KBM-7 (cell line): ENCODE measurements at places on chromosomes 4 and X.

DNA sequence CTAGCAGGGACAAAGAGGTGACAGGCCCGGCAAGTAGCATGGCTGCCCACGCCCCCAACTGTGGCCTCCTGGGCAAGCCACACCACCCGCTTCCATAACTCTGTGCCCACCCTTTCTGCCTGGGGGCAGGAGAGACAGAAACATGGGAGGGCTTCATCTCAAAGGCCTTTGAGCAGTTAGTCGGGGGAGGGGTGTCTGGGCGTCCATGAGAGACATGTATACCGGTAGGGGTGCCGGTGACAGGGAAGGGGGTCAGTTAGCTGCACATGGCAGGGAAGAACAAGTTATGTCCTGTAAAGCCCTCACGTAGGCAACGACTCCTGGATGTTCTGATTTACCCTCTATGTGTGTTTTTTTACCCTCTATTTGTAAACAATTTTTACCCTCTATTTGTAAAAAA, 9.3 kb downstream of the PDZD4 start:
- DNase-seq, result no peak

- no peak for DNase-seq
These were observed 29.5 kb downstream of the SRPX2 start for GRCh38 chrX:100673397-100673953.

GRCh38 chrX:3815896-3816664, 102.6 kb upstream of the PRKX start:
- DNase-seq, result peak; percentile 67

GRCh38 chr4:90845777-90846176, 718.6 kb downstream of the CCSER1 start:
- no peak for DNase-seq

DNA sequence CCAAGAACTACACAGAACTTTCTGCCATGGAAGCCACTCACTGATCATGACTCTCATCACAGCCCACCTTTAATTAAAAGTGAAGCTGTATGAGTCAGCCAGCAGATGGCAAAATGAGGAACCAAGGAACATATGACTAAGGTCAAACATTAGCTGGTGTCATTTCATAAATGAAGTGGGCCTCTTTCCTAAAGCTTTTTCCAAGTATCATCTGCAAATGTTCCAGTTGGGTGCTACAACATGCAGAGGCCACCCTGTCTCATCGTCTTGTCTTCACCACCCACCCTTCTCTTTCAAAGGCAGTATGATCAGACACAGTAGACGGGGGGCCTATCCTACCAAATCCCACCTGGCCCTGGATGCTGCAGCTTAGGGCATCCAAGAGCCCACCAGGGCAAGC, 9.2 kb upstream of the EOLA1 start:
- DNase-seq, result peak; percentile 64

DNA sequence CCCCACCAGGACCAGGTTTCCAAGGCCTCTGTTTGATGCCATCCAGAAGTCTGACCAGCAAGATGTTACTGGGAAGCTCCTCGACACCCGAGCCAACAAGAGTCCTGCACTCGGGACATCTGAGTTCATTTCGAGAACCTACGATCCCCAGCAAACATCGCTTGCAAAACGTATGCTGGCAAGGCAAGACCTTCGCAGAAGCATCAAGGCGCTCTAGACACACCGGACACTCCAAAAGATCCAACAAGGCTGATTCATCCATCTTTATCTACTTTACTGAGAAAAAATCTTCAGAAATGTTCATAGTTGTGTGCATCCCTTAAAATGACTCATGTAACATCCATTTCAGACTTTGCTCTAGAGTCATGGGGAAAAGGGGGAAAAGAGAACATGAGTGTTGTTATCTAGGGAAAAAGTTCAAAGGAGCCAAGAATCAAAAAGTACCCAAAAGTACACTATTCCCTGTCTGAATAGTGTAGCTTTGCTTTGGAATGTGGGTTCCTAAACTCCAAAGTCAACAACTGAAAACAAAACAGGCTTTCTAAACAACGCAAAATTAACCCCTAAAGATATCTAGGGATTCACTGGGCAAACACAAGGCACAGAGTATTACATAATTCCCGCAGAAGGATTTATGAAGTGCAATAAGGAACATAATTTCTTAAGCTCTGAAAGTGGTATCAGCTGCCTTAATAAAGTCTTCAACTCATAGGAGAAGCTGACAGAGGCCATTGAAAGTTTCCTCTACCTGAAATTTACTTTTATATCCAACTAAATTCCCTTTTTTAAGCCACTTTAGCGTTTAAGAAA, 1.6 kb downstream of the SH3RF1 start:
- DNase-seq, result no peak

DNA sequence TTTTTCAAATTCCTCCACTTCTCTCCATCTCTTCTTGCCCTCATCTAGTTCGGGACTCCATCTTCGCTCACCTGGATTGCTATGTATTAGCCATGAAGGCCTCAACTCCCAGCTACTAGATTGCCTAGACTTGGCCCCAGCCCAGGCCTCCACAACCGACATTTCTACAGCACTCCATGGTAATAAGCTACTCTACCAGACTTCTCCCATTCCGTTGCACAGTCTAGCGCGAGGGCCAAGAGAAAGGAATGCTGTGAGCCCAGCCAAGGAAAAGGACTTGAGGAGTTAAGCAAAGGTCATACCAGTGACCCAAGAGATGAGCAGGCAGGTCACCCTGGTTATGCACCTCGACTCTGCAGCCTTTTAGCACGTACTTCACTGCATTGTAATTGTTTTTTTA, 75.6 kb downstream of the SOWAHB start:
- no peak for DNase-seq

GRCh38 chrX:153410373-153410772, 899 bp upstream of the ZFP92 start:
- no peak for DNase-seq

DNA sequence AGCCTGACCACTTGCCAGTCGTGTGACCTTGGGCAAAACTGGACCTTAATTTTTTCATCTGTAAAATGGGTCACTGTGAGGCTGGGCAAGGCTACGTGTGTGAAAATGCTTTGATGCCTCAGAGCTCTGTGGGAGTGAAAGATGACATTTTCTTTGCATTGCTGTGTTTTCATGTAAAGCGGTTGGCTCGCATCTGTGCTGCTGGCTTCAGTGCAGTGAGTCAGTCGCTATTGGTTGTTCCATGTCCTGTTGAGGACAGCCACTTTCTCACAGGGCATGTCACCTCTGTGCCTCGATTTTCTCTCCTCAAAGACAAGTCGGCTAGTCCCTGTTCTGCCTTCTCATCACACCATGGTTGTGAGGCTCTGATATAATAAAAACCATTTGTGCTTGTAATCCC, 4.4 kb downstream of the MTMR1 start:
- DNase-seq, result no peak

DNA sequence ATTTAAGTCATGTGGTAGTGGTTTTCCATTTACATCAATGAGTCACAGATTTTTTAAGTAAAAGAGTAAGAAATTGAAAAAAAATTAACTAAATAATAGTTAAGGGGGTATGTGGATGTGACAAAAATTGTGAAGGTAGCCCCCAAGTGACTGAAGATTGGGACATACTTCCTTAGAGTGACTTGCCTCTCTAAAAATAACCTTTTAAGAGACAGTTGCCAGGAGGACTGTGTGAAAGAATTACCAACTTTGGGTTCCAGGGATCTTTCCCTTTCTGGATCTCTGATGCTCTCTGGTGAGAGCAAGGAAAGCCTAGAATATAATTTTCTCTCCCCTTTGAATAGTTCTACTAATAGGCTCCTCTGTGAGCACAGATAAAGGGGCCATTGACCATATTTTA, 42.7 kb downstream of the NHSL2 start:
- no peak for DNase-seq

- no peak for DNase-seq
These were observed at the start of gene SPINK2 for GRCh38 chr4:56821381-56822243. Gene SPINK2 (minus strand): TSS chr4:56821701. CDS start chr4:56821662, 39 bp downstream.

- no peak for DNase-seq
These were observed 124.7 kb upstream of the TLL1 start for GRCh38 chr4:165748321-165748720.

DNA sequence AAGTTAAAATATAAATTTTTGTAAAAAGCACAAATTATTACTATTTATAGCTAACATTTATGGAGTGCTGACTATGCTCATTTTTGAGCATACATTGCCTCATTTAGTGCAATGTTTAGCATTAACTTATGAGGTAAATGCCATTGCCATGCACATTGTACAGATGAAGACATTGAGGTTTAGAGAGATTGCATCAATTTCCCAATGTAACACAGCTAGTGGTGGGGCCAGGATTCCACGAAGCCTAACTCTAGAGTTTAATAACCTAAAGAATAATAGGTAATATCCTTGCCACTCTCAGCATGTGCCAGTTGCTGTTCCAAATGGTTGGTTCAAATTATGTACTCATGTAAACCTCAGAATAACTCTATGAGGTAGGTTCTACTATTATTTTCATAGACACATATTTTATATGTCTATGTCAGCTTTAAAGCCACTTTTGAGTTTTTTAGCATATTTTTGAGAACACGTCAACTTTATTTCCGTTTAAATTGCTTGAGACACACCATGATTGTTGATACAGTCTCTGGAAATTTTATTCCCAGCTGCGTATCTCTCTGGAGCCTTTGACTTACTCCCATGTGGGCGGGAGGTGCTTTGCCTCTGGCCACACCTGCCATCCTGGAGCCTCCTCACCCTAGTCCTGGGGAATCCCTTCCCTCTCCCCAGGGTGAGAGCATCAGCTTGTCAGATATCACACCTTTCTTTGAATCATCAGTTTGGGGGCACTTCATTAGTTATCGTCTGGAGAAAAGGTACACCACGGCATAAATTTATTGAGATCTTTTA, 10.8 kb upstream of the ADH1A start:
- no peak for DNase-seq

- DNase-seq, result peak; percentile 53
These were observed 211.5 kb downstream of the PDGFRA start for GRCh38 chr4:54440394-54441136.

GRCh38 chr4:162350331-162350730, 186.5 kb upstream of the FSTL5 start:
- DNase-seq, result no peak

GRCh38 chr4:102623622-102624021, 122.5 kb downstream of the NFKB1 start:
- peak; percentile 34 for DNase-seq

DNA sequence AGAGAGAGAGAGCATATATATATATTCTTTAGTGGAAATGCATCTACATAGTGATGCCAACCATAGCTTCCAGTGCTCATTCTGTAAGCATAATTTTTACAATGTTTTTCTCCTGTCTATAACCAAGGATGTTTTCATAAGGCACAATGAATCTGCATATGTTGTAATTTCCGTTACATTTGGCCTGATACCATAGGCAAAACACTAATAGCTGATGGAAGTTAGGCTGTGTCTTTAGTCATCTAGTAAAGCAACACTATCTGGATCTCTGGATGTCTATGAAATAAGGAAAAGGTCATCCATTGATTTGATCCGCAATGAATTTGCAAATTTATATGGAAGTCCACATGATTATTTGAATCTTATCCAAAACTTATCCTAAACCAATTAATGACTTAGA, 8.1 kb downstream of the PCDH7 start:
- no peak for DNase-seq

DNA sequence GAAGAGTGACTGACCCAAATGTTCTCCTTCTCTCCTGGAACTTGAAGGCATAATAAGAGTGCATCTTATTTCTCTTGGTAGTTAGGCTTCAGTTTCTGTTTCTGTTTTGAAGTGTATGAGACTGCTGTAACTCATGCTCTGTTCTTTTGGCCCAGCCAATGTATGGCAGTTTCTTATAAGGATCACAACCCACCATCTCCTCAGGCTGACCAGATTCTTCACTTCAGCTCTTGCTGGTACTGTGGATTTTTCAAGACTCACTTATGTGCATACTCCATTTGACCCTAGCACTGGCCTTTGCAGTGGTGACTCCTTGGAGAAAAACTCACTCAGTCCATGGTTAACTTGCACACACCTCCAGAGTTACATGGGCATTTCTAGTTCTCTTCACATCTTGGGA, 9.6 kb upstream of the YTHDC1 start:
- DNase-seq, result no peak

GRCh38 chrX:71053217-71053621, 14.9 kb downstream of the SNX12 start:
- no peak for DNase-seq

- peak; percentile 33 for DNase-seq
These were observed 600 bp downstream of the BEX4 start for GRCh38 chrX:103215425-103215991.

DNA sequence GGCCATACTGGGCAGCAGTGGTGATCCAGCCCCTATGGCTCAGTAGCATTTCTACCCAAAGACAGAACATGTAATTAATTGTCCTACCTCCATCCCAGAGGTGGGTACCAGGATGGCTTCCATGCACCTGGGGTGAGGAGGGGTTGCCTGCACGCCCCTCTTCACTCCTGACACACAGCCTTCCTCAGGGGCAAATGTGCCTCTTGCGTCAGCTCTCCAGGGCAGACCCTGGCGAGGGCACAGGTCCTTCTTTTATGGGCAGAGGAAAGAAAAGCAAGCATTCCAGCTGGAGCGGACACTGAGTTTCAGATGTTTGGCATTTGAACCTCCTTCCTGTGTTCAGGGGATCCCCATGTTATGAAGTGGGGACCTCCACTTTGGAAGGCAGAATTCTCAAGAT, 95.6 kb downstream of the PHKA2 start:
- no peak for DNase-seq

- no peak for DNase-seq
These were observed 574.3 kb upstream of the DIPK2B start for GRCh38 chrX:45774961-45775360.

- DNase-seq, result peak; percentile 67
These were observed 3.9 kb downstream of the RPL10 start for GRCh38 chrX:154401918-154402621.

DNA sequence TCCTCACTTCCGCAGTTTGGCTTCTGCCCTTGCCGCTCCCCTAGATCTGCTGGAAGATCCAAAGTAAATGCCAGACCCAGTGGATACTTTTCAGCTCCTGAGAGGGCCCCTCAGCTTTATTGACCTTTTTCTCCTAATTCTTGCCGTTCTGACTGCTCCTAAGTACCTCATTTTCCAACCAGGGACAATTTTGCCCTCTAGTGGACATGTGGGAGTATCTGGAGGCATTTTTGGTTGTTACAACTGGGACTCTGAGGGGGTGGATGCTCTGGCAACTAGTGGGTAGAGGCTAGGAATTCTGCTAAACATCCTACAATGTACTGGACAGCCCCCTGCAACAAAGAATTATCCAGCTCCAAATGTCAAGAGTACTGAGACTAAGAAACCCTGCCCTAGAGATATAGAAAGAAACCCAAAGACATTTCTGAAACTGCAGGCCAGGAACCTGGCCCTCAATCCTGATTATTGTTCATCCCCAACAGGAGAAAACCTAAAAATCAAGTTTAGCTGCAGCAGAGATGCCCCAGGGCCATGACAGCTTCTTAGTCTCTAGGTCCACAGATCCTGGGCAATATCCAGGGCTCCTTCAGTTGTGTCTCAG, 3.4 kb downstream of the TEX13B start:
- DNase-seq, result peak; percentile 53

GRCh38 chrX:71938371-71938770, 27.7 kb downstream of the NHSL2 start:
- no peak for DNase-seq

GRCh38 chr4:5361968-5362367, 310.7 kb downstream of the STK32B start:
- DNase-seq, result peak; percentile 24

- DNase-seq, result no peak
These were observed 71.4 kb downstream of the RGS12 start for GRCh38 chr4:3364199-3364598.
